ENCODE measurements at places on chromosomes 5 and 9.

DNA sequence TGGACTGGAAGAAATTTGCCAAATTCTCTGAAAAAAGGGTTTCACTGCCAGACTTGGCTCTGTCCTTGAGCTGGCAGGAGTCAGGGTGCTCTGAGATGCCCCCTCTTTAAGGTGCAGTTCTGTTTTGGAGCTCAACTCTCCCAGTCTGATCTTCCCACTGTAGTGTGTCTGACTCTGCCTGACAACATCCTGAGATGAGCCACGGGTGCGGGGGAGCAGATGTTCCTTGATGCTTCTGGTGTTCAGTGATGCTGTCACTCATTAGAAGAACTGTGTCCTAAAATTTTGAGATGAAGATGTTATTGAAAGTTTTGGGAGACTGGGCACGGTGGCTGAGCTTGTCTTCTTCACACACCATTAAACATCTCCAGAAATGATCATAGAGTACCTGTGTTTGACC, 78.2 kb downstream of the BASP1 start:
- no peak for DNase-seq

GRCh38 chr5:158054223-158055110, 195.5 kb upstream of the CLINT1 start:
- DNase-seq = no peak

GRCh38 chr5:140342287-140342686, 4.1 kb downstream of the HBEGF start:
- DNase-seq = no peak

DNA sequence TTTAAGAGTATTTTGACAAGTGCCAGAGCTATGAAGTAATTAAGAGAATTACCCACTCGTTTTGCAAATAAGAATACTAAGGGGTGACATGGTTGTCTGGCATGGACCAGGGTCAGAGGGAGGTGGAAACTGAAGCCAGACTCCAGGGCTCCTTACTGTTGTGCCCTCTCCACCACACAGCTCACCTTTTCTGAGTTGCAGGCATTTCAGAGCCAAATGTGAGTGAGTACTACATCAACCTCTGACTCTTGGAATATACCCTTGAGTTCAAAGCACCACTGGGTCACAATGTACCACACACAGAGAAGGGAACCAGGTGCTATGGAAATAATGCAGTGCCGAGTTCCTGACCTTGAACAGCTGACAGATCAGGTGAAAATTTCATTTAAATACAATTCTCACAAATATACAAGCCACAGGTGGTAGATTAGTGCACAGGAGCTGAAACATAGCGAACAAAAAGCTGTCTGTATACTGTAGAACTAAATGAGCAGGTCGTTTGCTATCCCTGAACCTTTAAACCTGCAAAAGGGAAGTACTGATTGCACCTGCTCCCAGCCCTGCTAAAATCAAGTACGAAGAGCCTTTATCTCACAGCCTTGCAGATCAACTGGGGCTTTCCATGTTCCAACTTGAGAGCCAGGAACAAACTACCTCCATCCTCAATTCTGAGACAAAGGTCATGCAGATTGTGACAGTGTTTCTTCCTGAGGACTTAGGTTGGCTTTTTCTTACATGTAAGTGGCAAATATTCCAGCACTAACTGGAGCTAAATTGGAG, 57.0 kb downstream of the GOLM1 start:
- no peak for DNase-seq

GRCh38 chr5:105751908-105752307, 1918.8 kb downstream of the EFNA5 start:
- no peak for DNase-seq

- no peak for DNase-seq
These were observed 25.0 kb upstream of the CAPSL start for GRCh38 chr5:35963381-35963843.

- no peak for DNase-seq
These were observed 232.8 kb upstream of the ZNF608 start for GRCh38 chr5:124979251-124979650.

DNA sequence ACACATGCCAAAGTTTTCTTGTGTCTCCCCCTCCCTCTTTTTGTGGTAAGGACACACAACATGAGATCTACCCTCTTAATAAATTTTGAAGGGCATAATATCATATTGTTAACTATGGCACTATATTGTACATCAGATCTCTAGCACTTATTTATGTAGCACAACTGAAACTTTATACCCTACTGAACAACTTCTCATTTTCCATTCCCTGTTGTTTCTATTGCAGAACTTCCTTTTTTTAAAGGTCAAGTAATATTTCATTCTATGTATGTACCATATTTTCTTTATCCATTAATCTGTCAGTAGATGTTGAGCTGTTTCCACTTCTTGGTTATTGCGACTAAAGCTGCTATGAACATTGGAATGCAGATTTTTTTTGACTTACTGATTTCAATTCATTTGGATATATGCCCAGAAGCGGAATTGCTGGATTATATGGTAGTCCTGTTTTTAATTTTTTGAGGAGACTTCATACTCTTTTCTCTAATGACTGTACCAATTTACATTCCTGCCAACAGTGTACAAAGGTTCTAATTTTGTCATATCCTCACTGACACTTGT, 305.3 kb downstream of the PRR16 start:
- DNase-seq = no peak

- DNase-seq = no peak
These were observed 42.2 kb upstream of the RNF130 start for GRCh38 chr5:180113660-180114303.

DNA sequence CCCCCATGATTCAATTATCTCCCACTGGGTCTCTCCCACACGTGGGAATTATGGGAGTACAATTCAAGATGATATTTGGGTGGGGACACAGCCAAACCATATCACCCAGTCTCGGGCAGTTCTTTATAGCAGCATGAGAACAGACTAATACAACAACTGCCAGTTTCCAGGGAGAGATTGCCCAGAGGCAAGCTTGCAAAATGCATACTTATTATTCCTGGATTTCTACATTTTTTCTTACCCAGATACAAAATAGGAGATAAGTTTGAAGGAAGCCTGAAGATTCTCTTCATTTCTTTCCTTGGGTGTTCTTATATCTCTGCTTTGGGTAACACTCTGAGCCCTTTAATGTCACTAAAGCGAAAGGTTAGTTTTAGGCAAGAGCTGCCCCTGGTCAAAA, 691.2 kb downstream of the TAF11L14 start:
- no peak for DNase-seq

DNA sequence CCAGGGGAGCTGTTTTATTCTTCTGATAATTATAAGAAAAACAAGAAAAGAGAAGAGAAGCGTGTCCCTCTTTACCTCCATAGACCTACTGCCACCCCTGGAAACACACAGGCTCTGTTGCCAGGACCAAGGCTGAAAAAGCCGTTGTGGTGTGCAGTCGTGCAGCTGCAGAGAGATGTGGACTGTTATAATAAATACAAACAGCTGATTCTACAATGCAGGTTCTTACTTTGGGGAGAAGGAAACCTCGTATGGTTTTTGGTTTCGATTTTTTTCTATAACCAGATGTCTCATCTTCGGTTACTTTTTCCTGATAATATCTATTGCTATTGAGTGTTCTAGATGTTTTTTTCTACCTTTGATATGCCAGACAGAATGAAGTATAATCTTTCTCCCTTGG, 28.1 kb downstream of the FYB1 start:
- DNase-seq = no peak

DNA sequence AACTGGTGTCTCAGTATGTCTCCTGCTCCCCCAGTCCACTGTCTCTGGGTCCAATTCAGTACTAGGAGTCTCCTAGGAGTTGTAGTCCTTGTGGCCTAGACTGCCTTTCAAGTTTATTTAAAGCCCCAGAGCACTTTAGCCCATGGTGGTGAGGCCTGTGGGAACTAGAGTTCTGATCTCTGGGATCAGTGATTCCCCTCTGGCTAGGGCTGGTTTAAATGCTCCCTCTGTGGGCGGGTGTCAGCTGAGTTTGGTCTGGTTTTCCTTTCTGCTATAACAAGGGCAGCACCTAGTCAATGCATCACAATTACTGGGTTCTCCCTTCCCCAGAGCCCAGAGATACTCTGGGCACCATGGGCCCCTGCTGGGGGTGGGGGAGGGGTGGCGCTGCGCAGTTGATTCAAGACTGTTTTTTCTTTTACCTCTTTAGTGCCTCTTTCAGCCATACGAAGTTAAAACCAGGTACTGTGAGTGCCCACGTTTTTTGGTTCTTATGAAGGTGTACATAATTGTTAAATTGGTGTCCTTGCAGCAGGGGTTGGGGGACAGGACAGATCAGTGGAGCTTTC, 9.3 kb upstream of the SLC36A3 start:
- no peak for DNase-seq

GRCh38 chr9:17138503-17138902, 3.7 kb downstream of the CNTLN start:
- no peak for DNase-seq

- no peak for DNase-seq
These were observed 13.5 kb upstream of the AGXT2 start for GRCh38 chr5:35061211-35061770.

DNA sequence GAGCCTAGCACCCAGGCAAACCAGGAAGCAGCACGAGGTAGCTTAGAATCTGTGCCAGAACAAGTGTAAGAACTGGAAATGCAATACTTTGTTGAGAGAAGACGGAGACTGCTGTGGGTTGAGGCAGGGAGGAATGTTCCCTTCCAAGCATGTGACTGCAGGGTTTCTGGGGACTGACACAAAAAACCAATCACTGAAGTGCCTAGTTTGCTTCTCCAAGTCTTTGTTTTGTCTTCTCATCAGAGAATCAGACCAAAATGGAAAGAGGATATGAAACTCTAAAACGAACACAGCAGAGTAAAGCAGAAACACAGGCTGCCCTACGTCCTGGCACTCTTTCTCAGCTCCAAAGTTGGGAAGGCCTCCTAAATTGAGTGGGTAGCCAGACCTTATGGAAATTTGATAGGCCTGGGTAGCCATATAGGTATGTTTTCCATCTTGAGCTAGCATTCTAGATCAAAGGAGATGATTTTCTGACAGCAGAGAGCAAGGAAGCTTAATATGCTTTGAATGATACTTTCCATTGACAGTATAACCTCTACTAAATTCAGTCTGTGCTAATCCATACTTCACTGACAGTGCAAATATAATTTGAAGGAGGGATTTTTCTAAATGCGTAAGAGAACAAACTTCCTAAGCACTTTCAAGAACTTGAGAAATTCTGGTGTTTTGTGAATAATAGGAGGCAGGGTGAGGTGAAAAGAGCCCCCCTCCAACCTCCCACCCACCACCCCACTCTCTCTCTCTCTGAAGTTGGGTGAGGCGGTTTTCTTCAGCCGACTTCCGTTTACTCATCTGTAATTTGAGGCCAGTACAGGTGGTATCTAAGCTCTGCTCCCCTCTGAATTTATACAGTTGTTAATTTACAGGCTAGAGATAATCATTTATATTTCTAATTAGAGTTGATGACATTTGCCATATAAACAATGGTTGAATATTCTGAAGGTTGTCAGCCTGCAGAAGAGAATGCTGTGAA, 5.5 kb downstream of the ADRB2 start:
- DNase-seq = no peak

GRCh38 chr5:33180900-33181299, 259.9 kb upstream of the TARS1 start:
- no peak for DNase-seq

- DNase-seq = no peak
These were observed 7.7 kb upstream of the SLC35D2 start for GRCh38 chr9:96391021-96391765.

DNA sequence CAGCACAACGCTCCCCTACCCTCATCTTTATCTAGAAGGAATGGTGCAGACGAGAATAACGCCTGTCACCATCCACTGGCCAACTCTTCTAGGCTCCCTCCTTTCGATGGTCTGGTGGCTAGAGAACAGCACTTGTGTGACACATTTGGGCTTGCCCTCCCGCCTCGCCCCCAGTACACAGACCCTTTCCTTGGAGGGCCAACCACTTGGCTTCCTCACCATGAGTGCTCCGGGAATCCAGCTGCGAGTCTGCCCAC, 1.4 kb downstream of the GNAQ start:
- no peak for DNase-seq

- DNase-seq = no peak
These were observed 4.0 kb upstream of the INPP5E start for GRCh38 chr9:136443687-136444086.

DNA sequence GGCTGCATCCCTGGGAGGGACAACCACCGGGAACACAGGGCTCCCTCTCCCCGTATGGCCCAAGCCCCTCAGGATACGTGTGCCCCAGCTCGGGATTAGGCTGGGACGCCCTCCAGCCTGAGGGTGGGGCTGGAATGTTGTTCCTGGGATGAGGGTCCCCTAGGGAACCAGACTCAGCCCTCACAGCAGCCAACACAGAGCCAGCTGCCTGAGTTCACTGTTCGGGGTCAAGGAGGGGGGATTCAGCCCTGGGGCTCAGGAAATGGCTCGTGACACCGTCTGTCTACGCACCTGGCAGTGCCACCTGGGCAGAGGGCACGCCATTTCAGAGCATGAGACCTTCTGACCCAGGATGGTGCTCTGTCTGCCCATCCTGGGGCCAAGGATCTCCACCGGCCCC, 8.9 kb downstream of the RNF44 start:
- no peak for DNase-seq

- no peak for DNase-seq
These were observed 598.1 kb downstream of the DNAH5 start for GRCh38 chr5:13346401-13346800.

GRCh38 chr9:24504521-24504920, 41.2 kb downstream of the IZUMO3 start:
- DNase-seq = no peak

DNA sequence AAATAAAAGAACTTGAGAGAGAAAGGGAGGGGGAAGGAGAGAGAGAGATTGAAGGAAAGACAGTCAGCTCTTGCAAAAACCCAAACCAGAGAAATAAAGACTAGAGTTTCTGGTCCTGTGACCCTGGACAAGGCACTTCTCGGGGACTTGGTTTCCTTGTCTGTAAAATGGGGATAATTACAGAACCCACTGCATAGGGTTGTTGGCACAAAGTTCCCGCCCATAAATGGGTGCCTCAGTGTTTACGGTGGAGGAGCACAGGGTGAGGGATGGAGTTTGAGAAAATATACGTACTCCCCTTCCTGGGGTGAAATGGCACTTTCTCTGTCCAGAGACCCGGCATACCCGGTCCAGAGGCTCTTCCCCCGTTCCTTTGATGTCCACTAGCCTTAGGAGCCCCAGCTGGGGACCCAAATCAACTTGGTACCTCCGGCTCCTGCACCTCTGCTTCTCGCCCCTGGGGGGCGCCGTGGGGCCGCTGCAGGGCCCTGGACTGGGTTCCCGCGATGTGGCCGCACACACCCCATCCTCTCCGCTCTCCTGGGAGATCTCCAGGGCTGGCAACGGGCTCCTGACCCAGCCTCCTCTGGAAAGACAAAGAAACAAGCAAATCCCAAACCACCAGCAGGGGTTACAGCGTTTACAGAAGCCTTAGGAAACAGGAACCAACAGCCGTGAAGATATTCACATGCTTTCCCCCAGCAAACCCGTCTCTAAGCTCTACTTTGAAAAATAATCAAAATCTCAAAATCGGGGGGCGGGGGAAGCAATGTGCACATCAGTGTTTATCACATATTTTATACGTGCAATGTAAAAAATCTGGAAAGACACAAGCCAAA, 26.3 kb downstream of the PTGES start:
- peak; percentile 27 for DNase-seq

GRCh38 chr5:6820851-6821479, 107.7 kb downstream of the TENT4A start:
- no peak for DNase-seq

- DNase-seq = no peak
These were observed 281.8 kb downstream of the MLLT3 start for GRCh38 chr9:20340511-20340861.
